ENCODE measurements at places on chromosomes 2 and 18.

- peak; percentile 69 for DNase-seq
Measured at GRCh38 chr18:27604583-27604982, 419.5 kb upstream of the CHST9 start.

DNA sequence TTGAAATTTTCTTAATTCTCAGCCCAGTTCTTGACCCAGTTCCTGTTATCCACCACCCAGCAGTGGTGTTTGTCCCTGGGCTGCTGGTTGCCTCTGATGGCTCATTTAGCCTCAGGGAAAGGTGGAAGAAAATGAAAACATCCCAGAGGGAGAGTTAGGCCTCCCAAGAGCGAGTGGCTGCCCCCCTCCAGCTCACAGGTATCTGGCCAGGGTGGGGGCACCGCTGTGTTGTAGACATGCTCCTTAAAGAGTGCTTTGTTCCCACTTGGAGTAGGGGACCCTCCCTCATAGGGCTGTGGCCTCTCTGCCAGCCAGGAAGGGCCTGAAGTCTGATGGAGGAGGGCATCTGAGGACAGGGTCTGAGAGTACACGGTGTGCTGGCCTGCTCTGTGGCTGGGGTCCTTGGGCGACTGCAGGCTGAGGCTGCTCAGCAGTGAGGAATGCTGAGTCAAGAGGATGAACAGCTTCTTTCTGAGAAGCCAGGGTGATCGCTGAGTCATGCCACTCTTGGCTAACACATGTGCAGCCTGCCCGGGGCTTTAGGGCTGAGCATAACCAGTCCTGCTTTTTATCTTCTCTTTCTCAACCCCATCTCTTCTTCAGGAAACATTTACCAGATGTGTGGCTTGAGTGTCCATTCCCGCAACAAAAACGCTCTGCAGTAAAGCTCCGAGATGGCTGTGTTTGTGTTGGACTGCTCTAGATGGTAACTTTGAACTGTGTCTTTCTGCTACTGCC is 72.3 kb downstream of the IL1R2 start:
- DNase-seq, result peak; percentile 99

DNA sequence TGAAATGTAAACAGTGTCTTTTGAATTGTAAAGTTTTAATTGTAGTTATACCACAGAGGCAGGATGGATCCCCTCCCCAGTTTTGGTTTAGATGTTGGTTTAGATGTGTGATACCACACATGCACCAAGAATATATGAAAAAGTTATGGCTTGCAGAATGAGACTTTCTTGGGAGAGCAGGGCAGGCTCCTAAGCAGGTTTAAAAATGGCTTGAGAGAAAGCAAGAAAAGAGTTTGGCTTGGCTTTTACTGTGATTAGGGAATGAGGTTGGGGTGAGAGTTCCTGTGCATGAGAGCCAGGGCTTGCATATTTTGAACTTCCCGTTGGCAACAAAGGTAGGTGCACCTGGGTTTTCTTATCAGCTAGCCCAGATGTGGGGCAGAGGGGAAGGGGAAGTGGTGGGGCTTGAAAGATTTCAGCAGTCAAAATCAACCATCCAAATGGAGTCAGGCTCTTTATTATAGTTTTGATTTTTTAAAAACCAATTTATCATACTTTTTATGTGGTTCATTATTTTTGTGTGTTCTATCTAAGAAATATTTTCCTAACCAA is 246.9 kb downstream of the MTX2 start:
- no peak for DNase-seq

- peak; percentile 67 for DNase-seq
Measured at GRCh38 chr2:108377401-108377800, 353 bp upstream of the SULT1C4 start.

DNA sequence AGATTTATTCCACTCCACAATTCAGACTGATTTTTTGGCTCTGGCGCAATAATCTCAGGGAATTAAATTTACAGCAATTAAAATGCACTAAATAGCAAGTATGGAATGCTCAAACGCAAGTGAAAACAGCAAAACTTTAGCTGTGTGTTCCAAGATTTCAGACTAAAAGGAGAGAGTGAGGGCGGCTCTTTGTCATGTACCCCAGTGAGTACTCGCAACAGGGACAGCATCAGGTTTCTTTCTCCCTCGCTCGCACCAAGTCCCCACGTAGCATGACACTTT is 1.1 kb downstream of the ROCK2 start:
- DNase-seq, result no peak
